Forelimb muscle (tissue), 1 donor: ENCODE measurements at places on chromosomes 1 and 21.

GRCh38 chr21:43893536-43894205 is 28.6 kb downstream of the AGPAT3 start:
- DNase-seq, result no peak

DNA sequence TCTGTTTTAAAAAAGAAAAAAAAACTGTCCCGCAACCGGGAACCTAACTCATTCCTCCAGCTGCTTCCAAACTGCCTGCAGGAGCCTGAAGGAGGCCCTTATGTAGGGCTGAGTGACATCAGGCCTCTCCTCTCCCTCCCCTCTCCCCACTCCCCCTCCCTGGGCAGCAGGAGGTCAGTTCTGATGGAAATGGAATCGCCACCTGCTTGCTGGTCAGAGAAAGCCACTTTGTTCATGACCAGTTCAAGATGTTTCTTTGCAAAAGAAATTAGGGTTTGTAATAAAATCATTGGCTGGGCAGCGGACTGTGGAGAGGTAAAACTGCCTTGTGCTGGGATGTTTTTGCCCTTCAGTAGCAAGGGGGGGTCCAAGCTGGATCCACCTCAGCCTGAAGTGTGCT is at the start of gene MAP1LC3C:
Gene MAP1LC3C, minus strand, starts transcription at position 73 of the 400 bp plus-strand sequence. CDS start 90 bp downstream, outside the sequence.
- DNase-seq, result no peak

DNA sequence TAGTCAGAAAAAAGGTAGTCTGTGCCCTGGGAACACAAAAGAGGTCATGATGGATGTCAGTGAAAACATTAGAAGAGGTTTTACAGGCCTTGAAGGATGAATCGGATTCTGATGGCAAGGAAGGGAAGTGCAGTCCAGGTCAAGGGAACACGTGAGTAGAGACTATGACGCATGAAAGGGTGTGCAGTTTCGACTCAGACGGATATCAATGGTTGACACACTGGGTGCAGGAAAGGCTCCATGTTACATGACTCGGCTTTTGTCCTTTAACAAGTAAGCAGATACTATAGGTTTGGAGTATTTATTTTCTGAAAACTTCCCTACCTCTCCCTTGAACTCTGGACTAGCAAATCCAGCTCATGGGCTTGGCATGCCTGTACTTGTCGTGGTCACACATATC is 55.3 kb downstream of the SEC16B start:
- DNase-seq, result no peak

- no peak for DNase-seq
Observed at GRCh38 chr1:162987866-162988265, 81.3 kb upstream of the RGS4 start.

GRCh38 chr1:21378705-21379494 is 61.0 kb upstream of the NBPF3 start:
- DNase-seq, result no peak

DNA sequence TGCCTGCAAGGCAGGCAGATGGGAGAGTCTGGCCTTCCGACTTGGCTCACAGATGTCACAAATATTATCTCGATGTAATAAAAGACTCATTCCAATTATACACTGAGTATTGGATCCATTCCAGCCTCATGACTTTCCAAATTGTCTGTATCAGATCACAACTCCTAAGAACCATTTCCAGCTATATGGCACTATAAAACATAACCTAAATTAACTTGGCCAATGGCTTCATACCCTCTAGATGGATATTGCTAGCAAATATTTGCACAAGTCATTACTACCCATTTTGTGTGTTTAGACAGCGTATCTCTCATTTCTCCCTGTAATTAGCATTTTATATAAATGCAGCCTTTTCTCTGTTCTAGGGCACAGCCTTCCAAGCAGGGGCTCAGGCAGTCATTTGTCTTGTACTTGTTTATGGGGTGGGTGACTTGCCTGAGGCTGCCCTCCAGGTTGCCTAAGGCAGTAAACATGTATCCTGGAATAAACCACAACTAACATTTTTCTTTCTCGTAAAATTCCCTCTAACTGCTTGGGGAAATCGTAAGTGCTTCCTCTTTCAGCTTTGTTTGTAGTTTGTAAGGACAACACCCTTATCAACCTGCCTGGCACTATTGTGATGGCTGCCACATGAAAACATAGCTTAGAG is 70.6 kb upstream of the KCNJ6 start:
- no peak for DNase-seq

- DNase-seq, result no peak
Observed at GRCh38 chr1:25774921-25775771, 24.8 kb upstream of the SELENON start.

- DNase-seq, result no peak
Observed at GRCh38 chr1:193625255-193625654, 438.8 kb upstream of the B3GALT2 start.

- no peak for DNase-seq
Observed at GRCh38 chr21:46411691-46412090, 47.0 kb upstream of the DIP2A start.

DNA sequence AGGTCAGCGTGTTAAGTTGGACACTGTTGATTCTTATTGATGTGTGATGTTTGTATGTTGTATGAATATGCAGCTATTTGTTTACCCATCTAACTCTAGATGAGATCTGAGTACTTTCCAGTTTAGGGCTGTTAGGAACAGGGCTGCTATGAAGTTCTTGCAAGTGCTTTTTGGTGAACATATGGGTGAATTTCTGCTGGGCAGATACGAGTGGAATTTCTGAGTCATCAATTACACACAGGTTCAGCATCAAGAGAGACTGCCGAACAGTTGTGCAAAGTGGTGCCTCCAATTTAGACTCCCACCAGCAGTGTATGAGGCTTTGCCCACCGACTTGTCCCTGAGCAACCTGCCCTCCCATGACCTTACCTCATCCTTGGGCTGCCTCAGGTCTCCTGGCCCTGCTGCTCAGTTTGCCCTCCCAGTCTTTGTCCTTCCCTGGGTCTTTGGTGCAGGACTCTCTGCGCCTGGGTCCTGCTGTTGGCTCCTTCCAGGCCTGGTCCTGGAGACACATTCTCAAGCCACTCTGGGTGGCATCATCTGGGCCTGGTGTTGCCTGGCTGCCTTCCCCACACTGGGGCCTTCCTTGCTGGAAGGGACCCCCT is 343.6 kb downstream of the PTPRU start:
- DNase-seq, result no peak

- no peak for DNase-seq
Observed at GRCh38 chr1:38102636-38103035, 56.0 kb upstream of the POU3F1 start.

DNA sequence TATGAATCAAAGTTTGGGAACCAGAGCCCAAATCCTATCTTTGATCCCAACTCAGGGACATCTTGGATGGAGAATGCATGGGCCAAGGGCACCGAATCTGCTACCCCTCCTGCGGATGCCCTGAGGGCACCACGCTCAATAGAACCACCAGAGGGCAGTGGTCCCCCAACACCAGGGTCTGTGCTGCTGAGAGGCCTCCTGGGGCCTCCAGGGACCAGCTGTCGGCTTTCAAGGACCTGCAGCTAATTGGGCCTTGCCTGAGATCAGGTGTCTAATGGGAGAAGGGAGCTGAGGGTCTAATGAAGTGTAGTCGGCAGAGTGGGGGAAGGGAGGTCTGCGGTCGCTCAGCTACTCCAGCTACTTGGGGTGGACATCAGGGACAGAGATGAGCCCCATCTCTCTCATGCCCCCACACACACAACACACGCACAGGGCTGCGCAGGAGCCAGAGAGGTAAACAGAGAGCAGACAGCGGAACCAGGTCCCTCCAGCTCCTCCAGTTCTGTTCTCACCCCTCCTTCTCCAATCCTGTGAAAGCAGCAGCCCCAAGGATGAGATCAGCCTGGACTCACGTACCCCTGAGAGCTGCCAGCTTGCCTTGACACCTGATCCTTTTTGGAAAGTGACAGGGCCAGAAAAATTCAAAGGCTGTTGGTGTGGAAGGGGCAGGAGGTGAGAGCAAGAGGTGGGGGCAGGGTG is 34.9 kb upstream of the PPP1R15B start:
- DNase-seq, result no peak

DNA sequence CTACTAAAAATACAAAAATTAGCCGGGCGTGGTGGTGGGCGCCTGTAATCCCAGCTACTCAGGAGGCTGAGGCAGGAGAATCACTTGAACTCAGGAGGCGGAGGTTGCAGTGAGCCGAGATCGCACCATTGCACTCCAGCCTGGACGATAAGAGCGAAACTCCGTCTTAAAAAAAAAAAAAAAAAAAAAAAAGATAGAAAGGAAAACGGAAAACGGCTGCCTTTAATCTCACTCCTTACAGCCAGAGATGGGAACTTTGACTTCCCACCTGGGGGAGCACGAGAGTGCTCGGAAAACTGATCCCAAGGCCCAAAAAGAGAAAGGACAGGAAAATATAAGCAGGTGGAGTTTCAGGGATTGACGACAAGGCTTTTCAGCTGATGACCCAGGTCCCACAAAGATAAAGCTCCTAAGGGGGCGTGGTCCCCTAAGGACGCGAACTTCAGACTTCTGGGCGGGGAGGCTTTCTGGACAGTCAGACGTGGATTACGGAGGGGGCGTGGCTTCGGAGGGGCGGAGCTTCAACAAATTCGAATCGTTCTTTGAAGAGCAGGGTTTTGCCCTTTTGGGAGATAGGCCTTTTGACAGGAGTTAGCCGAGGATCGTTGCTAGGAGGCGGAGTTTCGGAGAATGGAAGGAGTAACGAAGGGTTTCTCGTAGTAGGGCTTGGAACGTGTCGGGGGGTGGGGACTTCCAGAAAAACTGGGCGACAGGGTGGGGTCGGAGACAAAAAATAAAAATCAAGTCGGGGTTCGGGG is 958 bp upstream of the CKS1B start:
- peak; percentile 79 for DNase-seq

DNA sequence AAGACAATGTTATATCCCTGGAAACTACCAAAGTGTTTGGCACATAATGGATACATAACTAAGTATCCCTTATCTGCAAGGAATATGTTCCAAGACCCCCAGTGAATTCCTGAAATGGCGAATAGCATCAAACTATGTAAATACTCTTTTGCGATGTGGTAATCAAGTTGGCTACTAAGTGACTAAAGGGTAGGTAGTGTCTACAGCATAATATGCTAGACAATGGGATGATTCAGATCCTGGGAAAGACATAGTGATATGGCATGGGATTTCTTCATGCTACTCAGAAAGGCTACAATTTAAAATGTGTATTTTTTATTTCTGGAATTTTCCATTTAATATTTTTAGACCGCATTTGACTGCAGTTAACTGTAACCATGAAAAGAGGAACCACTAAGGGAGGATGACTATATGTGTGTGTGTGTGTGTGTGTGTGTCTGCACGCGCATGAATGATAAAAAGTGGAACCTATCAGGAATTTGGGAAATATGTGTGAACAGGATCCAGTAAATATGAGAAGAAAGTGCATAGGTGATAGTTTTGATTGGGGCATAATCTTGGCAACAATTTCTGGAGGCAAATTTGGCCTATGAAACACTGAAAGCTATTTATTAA is 1899.9 kb downstream of the NCAM2 start:
- no peak for DNase-seq

DNA sequence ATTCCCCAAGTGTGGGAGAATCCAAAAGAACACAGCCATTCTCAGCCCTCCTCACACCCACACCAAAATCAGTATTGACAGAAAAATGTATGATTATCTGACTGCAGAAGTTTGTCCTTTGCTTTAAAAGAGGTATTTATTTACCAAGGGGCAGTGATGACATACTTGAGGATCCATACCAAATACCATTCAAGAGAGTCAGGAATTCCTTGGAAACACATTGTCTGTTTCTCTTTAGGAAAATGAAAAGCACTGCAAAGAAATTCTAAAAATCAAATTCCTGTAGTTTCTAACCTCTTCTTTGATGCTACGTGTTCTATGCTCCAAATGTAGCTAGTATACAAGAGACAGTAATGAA is 509.6 kb upstream of the CXADR start:
- DNase-seq, result no peak

- DNase-seq, result no peak
Observed at GRCh38 chr1:48772211-48772610, 4.5 kb downstream of the BEND5 start.

DNA sequence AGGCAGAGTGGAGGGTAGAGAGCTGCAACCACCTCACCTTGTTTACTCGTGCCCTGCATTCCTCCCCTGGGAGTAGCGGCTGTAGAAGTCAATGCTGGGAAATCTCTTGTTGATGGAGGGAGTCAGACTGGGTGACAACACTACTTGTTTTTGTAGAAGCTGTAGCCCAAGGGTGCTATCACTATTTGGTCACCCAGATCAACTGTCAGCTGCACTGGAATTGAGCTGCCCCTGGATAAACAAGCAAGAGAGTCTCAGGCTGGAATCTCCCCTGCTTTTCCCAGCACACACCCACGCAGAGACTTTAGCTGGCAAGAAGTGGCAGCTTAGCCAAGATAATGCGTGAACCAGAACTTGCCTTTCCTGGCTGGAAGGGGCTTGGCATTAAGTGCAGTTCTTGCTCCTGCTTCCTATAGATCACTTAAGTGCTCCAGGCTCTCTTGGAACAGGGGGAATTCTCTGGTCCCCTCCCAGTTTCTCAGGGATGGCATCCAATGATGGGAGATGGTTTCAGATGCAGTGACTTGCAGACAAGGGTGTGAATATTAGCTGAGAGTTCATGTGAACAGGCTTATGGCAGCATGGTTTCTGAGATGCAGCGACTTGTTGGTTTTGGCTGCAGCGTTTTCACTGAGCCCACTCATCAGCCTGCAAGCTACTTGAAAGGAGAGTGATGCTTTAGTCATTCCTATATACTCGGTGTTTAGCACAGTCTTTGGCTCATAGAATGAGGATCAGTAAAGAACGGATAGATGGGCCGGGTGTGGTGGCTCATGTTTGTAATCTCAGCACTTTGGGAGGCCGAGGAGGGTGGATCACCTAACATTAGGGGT is 16.8 kb downstream of the ATP2B4 start:
- DNase-seq, result no peak

DNA sequence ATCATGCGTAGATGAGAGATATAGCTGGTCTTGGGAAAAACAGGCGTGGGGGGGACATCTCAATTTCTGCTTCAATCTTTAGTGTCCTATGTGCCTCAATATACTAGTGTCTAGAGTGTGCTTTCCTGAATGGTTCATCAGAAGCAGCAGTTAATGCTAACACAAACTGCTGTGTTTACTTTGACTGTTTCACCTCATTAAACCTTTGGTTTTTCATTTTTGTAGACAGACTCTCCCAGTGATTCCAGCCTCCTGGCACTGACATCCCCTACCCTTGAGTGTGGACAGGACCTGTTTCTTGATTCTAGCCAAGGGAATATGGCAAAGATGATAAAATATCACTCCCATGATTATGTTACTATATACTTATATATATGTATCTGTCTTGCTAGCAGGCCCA is 37.6 kb downstream of the ZYG11A start:
- no peak for DNase-seq

- DNase-seq, result no peak
Observed at GRCh38 chr1:229563701-229564100, 5.2 kb upstream of the ABCB10 start.

DNA sequence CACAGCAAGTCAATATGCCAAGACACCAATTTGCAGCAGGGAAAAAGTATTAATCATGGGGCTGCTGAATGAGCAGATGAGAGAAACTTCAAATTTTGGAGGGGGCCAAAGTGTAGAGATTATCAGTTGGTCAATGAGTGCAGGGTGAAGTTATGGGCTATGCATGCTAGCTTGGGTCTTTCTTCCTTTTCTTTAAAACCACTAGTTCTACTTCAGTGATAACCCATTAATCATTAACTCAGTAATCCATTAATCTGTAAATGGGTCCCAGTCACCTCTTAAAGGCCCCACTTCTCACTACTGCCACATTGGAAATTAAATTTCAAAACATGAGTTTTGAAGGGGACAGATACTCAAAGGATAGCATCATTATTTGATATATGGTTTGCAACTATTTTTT is 688.6 kb upstream of the ADGRL4 start:
- DNase-seq, result no peak

GRCh38 chr1:118151312-118151937 is 33.6 kb downstream of the SPAG17 start:
- DNase-seq, result peak; percentile 82
